Urinary bladder (tissue), 4 donors: ENCODE measurements at places on chromosomes 6 and 20. TPM values are rescaled to one million over a fixed set of nuclear protein-coding genes. Genes with fewer than 3 reads are reported as not detected.

KCNK15 gene
- total RNA-seq = 0.21 TPM

PABPC1L gene
- 14.4 TPM for total RNA-seq

WFDC2 gene
- not detected for total RNA-seq

DNA sequence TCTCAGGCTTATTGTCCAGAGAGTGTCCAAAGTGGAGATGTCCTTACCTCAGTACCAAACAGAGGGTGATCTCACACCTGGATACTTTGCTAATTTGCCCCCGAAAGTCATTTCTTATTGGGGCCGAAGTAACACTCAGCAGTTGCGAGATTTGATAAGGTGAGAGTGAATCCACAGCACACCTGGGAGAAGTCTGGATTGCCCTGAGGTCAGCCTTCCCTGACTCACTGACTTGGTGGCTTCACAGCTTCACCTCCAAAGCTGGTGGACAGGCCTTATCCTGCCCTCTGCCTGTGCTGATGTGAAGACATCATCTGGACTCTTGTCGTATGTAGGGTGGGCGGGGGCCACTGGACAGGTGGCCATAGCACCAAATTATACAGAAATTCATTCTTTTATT lies 101.9 kb upstream of the ARMC2 start:
- no peak for DNase-seq

GRCh38 chr6:121794630-121795029 lies 359.2 kb downstream of the GJA1 start:
- DNase-seq = no peak

GRCh38 chr6:83226517-83226916 lies 33.4 kb downstream of the RWDD2A start:
- no peak for DNase-seq

- DNase-seq = no peak
Measured at GRCh38 chr20:38843346-38843745, 37.8 kb downstream of the PPP1R16B start.

DNA sequence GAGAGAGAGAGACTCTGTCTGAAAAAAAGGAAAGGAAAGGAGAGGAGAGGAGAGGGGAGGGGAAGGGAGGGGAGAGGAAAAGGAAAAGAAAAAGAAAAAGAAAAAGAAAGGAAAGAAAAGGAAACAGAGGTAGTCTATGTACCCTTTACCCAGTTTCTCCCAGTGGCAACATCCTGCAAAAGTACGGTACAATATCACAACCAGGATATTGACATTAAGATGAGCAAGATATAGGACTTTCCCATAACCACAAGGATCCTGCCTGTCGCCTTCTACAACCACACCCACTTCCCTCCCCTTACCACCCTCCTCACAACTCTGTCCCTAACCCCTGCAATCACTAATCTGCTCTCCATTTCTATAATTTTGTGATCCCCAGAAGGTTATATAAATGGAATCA lies 4.0 kb downstream of the C20orf96 start:
- no peak for DNase-seq

GRCh38 chr20:48064929-48065328 lies 279.6 kb upstream of the SULF2 start:
- DNase-seq = no peak

GRCh38 chr20:53654932-53655624 lies 61.4 kb upstream of the ZNF217 start:
- no peak for DNase-seq

- no peak for DNase-seq
Measured at GRCh38 chr6:50185006-50185405, 135.3 kb upstream of the DEFB112 start.

DNA sequence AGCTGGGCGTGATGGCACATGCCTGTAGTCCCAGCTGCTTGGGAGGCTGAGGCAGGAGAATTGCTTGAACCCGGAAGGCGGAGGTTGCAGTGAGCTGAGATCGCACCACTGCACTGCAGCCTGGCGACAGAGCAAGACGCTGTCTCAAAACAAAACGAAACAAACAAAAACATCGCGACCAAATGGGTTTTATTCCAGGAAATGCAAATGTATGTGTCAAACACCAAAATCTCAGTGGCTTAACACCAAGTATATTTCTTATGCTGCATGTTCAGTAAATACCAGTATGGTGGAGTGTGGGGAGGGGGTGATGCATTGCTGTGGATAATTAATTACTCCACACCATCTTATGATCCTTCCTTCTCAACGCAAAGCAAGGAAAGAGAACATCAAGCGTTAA lies 28.1 kb downstream of the ACTR5 start:
- DNase-seq = no peak

DNA sequence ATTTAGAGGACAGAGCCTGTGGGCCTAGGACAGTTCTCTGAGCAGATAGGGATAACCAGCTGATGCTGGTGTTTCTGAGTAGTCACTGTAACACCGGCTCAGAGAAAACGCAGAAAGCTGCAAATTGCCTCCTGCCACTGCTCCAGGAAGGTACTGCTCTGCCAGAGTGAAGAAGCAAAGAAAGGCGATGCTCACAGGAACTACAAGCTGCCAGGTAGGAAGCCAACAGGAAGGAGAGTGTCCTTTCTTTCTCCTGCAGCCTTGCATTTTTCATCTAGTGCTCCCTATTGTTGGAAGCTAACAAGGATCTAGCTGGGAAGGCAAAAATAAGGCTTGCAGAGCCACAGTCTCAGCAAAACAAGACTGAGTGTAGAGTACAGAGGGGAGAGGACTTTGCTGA lies 70.7 kb upstream of the RAB32 start:
- no peak for DNase-seq

GRCh38 chr6:83960664-83961063 lies 72.9 kb upstream of the MRAP2 start:
- DNase-seq = no peak
